ENCODE measurements at places on chromosomes 11 and 22. TPM values are rescaled to one million over a fixed set of nuclear protein-coding genes. Genes with fewer than 3 reads are reported as not detected.

The SPON1 gene
- 9.4 TPM for total RNA-seq

DNA sequence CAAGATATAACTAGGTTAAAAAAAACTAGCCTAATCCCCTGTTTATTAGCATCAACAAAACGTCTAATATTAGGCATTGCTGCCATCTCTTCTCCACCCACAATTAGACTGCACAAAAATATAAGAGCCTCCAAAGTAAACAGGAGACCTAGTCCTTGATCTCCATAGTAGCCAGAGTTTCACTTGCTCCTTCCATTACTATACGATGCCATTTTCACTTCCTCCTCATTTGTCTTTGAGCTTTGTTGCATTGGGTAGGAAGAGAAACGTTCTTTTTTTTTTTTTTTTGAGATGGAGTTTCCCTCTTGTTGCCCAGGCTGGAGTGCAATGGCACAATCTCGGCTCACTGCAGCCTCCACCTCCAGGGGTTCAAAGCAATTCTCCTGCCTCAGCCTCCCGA is 42.3 kb upstream of the RDX start:
- DNase-seq: no peak

- no peak for DNase-seq
Observed at GRCh38 chr11:93838967-93839366, 11.5 kb downstream of the VSTM5 start.

The CLMP gene
- total RNA-seq: 3.4 TPM

The OR51E1 gene
- 1.3 TPM for total RNA-seq

DNA sequence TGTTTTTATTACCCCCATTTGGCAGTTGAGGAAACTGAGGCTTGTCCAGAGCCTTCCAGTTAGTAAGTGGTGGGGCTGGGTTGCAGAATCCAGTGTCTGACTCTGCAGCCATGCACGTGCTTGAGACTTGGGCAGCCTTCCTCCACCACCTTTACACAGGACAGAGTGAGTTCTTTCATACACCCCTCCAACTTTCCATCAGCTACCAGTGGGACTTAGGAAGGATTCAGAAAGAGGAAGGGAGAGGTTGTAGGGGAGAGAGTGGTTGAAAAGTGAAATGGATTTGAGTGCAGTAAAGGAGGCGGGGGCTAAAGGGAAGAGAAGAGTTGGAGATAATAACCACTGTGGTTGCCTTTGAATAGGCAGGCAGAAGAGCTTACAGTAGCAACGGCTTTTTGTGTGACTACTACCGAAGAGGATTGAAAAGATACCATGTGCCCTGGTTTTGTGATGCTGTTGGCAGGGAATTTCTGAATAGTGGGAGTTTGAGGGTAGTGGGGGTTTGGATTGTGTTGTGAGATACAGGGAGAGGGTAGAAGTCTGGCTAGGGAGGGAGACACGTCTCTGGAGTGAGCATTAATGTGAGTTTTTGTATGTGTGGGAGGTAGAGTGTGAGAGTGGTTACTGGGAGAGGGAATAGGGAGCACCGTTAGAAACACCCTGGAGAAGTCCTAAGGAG is 1.7 kb downstream of the UVRAG start:
- DNase-seq: no peak

GRCh38 chr11:120467627-120468026 is 43.9 kb upstream of the GRIK4 start:
- DNase-seq: no peak

The CD248 gene
- total RNA-seq: 12.3 TPM

The CD6 gene
- 0.47 TPM for total RNA-seq

The SYT12 gene
- 0.05 TPM for total RNA-seq

DNA sequence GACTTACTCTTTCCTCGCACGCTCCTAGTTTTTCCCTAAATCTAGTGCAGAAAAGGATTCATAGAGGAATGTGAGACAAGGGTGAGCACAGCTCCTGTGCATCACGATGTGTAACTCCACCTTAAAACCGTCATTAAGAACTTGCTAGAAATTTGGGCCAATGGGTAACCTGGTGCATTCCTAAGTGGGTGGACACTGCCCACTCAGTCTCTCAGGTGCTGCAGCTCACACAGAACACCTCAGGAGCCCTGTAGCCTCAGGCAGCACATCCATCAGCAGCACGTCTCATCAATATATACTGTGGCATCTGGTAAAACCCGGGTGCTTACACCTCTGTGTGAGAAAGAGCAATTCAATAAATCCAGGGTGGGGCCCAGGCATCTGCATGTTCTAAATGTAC is 12.4 kb downstream of the POU2AF3 start:
- DNase-seq: no peak

DNA sequence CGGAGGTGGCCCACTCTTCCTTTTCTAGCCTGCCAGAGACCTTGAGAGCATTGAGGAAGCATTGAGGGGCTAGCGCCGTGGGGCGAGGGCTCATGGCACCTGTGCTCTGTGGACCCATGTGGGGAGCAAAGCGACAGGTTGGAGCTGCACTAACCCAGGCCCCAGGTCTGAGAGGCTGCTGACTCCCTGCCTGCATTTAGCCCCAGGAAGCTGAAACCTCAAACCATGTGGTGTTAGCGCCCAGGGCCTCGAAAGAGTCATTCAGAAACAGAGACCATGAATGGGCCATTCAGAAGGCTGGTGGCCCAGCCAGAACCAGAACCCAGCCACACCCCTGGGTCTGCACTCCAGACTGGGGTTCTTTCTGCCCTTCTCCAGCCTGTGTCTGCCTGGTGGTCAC is 88.6 kb downstream of the BCR start:
- no peak for DNase-seq

- DNase-seq: no peak
Observed at GRCh38 chr22:38144025-38144405, 33.5 kb upstream of the BAIAP2L2 start.

DNA sequence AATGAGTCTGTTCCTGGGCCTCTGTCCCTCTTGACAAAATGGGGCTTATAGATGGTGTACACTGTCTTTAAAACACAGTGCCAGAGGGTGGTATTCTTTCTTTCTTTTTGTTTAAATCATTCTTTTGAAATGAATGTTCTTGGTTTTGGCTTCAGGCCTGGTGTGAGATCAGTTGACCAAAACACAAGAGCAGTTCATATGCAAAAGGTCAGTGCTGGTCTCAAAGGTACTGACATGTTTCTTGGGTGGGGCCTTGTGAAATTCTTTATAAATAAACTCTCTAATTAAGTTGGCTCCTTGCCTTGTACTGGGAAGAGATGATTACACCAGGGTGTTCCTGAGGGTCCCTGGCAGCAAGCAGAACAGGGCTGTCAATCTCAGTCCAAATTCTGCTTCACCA is 110.0 kb downstream of the FBXO7 start:
- no peak for DNase-seq

GRCh38 chr11:45168366-45169130 is 22.1 kb downstream of the PRDM11 start:
- no peak for DNase-seq

GRCh38 chr11:86172894-86173293 is 71.7 kb upstream of the EED start:
- no peak for DNase-seq

The TRMT112 gene
- total RNA-seq: 97.5 TPM

The HORMAD2 gene
- total RNA-seq: not detected

DNA sequence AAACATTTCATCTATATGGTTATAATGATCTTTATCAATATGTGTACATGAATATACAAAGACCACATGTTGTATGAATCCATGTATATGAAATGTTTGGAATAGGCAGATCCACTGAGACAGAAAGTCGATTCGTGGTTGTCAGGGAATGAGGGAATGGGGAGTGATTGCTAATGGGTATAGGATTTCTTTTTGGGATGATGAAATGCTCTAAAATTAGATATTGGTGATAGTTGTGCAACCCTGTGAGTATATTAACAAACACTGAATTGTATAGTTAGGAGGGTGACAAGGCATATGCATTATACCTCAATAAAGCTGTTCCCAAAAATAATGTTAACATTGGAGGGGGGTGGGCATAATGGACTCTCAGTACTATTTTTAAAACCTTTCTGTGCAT is 5.0 kb upstream of the PTPMT1 start:
- no peak for DNase-seq

DNA sequence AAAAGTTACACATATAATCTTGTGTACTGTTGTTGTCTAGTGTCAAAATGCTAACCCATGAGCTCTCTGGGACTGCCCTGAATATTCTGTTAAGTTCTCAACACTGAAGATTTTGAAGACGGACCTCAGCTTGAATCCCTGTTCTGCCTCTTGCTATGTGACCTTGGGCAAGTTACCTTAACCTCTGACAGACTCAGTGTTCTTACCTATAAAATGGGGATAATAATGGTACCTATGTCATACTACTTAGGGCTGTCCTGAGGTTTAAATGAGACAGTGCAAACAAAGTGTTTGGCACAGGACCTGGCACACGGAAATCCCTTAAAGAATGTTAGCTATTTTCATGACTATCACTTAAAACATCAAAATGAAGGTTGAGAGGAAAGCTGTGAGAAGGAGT is 11.3 kb downstream of the TMEM218 start:
- no peak for DNase-seq

- DNase-seq: no peak
Observed at GRCh38 chr11:2537010-2537705, 92.3 kb downstream of the KCNQ1 start.

The GALNT18 gene
- total RNA-seq: 24.4 TPM

DNA sequence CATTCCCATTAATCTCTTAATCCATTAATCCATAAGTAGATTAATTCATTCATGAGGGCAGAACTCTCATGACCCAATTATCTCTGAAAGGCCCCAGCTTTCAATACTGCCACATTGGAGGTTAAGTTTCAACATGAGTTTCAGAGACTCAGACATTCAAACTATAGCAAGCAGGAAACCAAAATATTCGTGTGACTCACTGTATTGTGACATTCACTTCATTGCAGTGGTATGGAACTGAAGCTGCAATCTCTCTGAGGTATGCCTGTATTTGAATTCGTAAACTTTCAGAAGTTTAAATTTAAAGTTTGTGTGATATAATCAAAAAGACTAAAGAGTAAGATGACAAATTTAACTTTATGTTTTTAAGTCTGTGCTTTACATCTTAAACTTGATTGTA is 2.9 kb upstream of the OR52J3 start:
- no peak for DNase-seq

GRCh38 chr11:78525720-78526119 is 48.9 kb downstream of the NARS2 start:
- DNase-seq: no peak

The DMC1 gene
- total RNA-seq: 1.0 TPM

The CREB3L1 gene
- 40.9 TPM for total RNA-seq

DNA sequence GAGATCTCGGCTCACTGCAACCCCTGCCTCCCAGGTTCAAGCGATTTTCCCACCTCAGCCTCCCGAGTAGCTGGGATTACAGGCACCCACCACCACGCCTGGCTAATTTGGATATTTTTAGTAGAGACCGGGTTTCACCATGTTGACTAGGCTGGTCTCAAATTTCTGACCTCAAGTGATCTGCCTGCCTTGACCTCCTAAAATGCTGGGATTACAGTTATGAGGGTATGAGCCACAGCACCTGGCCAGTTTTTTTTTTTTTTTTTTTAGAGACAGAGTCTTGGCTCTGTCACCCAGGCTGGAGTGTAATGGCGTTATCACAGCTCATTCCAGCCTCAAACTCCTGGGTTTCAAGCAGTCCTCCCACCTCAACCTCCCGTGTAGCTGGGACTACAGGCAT is 54.9 kb upstream of the PRR5 start:
- DNase-seq: no peak

The OR2D2 gene
- not detected for total RNA-seq

DNA sequence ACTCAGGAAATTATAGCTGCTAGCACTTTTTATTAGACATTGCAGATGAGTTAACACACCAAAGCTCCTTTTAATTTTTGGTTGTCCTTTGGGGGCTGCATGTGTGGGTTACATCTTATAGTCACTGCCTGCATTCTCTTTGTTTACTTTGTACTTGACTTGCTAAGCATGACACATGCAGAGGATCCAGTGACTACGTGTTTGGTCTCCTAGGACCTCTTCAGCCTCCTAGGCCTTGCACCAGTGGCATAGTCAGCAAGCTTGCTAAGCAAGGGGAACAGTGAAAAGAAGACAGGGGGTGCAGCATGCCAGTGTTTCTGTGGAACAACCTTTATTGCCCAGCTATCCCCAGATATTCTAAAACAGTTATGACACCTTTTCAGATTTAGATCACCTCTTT is 108.2 kb downstream of the PAX6 start:
- DNase-seq: no peak

DNA sequence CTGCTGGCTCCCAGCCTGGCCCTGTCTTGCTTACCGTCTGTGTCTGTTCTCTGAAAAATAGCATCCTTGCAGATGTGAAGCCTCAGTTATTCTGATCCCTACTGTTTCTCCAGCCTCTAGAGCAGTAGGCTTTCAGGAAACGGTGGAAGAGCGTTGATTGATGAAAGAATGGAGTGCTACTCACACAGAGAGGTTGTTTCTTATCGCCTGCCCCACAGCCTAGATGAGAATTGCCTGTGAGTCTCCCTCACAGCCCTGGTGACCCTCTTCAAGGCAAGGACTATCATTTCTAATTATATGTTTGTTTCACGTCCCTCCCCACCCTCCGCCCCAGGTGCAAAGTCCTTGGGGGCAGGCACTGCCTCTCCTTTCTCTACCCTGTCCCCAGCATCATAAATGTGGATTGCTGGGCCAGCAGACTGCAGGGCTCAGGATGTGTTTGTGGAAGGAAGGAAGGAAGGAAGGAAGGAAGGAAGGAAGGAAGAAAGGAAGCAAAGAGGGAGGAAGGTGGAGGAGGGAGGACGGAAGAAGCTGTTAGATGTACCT is 575.3 kb upstream of the B3GAT1 start:
- no peak for DNase-seq

The SNX32 gene
- not detected for total RNA-seq

DNA sequence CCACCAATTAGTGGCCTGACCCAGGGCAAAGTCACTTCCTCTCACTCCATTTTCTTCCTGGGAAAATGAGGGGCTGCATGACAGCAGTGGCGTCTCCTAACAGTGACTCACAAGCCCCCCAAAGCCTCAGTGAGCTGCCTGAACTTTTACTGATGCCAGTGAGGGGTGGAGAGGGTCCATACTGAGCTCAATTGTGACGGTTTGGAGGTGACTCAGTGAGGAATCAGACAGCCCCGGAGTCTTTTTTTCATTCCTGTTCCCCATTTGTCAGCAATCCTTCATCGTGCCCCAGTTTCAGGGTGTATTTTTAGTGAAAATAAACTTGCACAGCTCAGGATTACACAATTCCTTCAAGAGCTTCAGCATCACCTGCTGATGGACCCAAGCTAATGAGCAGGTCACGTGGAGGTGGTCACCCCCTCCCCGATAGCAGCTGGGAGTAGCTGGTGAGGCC is 30.1 kb upstream of the RASD2 start:
- DNase-seq: no peak

DNA sequence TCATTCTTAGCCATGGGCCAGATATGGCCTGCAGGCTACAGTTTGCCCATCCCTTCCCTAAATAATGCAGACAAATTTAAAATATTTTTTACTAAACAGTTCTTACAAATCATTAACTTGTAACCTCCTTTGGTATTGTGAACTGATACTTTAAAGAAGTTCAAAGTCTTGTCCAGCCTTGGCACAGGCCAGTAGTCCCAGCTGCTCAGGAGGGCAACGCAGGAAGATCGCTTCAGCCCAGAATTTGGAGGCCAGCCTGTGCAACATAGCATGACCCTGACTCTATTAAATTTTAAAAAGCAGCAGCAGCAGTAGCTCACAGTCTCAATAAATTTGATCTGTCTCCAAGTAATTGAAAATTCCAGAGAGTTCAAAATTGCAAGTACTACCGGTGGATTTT is 83.7 kb upstream of the ARHGAP32 start:
- DNase-seq: no peak

The OPCML gene
- total RNA-seq: 0.63 TPM
